ENCODE measurements at places on chromosomes 3 and 15. TPM values are rescaled to one million over a fixed set of nuclear protein-coding genes. Genes with fewer than 3 reads are reported as not detected.

DNA sequence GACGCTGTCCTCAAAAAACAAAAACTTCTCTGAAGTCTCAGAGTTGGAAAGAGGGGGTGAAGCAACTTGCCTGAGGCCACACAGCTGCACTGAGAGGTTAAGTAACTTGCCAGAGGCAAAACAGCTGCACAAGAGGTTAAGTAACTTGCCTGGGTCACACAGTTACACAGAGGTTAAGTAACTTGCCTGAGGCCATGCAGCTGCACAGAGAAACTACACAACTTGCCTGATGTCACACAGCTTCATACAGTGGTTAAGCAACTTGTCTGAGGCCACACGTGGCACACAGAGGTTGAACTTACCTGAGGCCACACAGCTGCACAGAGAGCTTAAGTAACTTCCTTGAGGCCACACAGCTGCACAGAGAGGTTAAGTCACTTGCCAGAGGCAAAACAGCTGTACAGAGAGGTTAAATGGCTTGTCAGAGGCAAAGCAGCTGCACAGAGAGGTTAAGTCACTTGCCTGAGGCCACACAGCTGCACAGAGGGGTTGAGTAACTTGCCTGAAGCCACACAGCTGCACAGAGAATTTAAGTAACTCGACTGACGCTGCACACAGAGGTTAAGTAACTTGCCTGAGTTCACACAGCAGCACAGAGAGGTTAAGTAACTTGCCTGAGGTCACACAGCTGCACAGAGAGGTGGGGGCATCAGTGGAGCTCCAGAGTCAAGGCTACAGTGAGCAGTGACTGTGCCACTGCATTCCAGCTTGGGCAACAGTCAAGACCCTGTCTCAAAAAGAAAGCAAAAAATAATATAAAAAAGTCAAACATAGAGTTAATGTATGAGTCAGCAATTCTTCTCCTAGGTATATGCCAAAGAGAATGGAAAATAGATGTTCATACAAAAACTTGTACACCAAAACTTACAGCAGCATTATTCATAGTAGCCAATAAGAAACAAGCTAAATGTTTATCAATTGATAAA, 12.0 kb upstream of the ACAD9 start:
- DNase-seq = no peak

Gene DNAJC19
- 84.1 TPM for polyA plus RNA-seq

Gene LRRC15
- polyA plus RNA-seq = not detected

DNA sequence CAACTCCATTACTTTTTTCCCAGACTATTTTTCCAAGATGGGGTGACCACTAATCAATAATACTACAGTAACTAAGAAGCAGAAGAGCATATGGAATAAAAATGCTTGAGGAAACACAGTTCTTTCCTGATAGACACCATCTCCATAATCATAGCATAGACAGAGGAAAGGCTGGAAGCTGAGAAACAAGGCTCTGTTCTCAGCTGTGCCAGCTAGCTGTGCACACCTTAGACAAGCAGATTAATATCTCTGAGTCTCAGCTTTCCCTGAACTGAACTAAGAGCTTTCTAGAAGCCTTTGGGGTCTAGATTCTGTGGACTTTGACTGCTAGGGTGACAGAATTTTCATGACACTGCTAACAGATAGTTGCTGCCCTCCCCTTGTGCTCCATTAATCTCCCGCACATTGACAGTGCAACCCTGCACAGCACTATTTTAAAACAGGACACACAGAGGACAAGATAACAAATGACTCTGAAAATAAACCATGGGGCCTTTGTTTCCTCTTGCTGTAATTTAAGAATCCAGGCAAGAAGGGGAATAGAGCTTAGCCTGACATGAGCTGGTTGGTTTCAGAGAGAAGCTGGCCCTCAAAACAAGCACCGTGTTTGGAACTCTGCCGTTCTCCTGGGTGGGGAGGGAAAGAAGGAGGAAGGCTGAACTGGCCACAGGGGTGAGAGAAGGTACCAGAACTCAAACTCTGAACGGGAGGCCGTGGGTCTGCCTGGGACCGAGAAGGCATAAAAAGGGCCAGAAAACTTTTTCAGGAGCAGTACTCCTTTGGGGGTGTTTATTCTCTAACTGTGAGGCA, 67.4 kb downstream of the ATP13A5 start:
- no peak for DNase-seq

GRCh38 chr3:114902691-114903101, 244.4 kb downstream of the ZBTB20 start:
- no peak for DNase-seq

DNA sequence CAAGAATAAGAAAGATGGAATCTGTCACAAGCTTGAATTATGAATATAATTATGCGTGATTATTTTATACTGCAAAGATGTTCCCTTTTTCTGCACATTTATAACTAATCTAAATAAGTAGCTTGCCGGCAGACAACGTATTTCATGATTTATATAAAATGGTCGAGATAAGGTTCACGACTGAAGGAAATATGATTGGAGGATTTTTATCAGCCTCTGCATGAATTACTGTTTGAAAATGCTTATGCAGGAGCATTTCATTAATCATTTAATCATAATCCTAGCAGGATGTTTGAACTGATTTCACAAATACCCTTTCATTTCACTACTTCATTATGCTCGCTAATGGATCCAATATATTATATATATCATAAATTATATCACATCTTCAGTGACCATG, 580.0 kb downstream of the FOXP1 start:
- no peak for DNase-seq

Gene CILP
- 4.1 TPM for polyA plus RNA-seq

Gene MESP2
- polyA plus RNA-seq = 0.18 TPM

GRCh38 chr3:119794971-119795612, 13.2 kb downstream of the NR1I2 start:
- DNase-seq = no peak

DNA sequence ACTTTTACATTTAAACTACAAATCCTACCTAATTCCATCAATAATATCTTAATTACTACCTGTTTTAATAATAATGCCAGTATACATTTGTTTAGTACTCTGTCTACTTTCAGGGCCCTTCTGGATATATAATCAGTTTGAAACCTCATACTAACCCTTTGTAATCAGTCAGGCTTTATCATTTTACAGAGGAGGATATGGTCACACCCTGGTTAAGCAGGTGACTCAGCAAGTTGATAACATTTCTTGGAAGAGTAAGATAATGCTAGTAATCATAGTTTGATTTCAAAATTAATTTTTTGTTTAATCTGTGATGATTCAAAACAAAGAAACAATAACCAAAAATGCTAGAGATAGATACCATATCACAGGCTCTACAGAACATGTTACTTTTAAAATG, 208.2 kb upstream of the MANF start:
- DNase-seq = no peak

GRCh38 chr3:41673650-41674049, 288.3 kb downstream of the ULK4 start:
- no peak for DNase-seq

- no peak for DNase-seq
Observed at GRCh38 chr3:73781541-73781940, 156.8 kb upstream of the PDZRN3 start.

DNA sequence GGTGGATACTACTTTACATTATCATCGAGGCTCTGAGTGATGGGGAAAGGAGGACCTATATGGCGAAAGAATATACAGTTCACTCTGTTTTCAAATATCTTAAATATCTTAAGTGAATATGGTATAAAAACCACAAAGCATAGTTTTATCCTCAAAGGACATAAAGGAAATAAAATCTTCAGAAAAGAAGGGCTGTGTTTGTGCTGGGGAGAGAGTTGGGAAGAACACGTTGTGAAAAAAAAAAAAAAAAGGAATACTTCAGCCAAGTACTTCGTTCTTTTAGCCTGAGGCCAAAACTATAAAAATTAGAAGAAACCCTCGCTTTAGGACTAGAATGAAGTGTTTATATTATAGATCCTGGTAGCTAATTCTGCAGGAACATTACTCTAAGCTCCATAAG, 10.2 kb upstream of the TMEM212 start:
- no peak for DNase-seq

DNA sequence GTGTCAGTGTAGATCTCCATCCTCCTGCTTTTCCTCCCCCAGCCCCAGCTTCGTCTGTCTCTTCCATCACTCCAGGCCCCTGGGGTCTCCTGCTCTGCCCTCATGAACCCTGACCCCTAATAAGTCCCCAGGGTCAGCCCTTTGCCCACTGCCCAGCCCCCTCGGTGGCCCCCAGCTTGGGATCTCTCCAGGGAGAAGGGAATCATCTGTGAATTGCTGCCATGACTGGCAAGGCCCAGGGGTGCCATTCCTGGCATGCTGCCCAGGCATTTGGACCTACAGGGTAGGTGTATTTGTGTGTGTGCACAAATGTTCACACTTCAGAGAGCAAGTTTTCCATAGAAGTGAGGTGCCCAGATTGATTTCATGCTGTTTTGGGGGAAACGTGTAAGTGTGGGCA, 5.9 kb upstream of the TBC1D21 start:
- DNase-seq = no peak
